COR-L47 (cell line): ENCODE measurements at places on chromosomes 5 and 9.

DNA sequence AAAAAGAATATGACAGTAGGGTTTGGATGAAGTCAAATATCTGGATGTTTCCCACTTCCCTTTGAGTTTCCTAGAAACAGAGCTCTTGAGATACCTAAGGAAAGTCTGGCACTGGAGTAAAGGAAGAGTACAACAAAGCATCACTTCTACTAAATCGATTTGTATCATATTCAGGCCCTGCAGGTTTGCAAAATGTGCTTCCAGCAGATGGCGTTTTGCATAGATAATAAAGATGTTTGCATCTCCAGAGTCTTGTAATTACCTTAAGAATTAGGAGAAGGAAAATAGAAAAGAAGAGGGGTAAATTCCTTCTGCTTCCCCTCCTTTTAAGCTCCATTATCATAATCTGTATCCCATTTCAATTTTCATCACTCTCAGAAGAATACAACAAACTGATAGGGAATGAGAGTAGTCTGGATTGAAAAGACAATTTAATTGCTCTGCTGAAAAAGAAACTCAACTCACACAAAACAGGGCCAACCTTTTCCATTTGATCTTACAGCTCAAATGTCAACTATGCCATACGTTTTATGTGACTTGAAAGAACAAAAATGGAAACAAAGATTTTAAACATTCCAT lies 380.4 kb downstream of the PTPRD start:
- DNase-seq: peak; percentile 7

DNA sequence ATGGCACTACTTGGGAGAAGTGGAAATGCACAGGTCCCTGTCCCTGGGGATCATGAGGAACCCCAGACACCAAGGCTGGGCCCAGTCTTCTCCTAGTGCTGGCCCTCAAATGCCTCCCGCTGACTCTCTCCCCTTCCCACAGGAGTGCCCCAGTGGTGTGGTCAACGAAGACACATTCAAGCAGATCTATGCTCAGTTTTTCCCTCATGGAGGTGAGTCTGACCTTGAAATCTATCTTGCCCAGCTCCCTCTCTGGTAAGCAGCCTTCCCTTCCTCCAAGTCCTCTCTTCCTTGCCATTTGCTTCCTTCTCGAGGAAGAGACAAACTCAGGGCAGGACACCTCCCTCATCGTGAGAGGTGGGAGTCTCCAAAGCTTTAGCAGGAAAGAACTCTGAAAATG lies 63.3 kb upstream of the GABRP start:
- no peak for DNase-seq

- DNase-seq: peak; percentile 74
These were observed at the start of gene PHYKPL for GRCh38 chr5:178232124-178232919. TSS of gene PHYKPL (minus strand) at chr5:178232802. CDS start at chr5:178232550, 252 bp downstream.

- no peak for DNase-seq
These were observed 101.8 kb downstream of the CCDC192 start for GRCh38 chr5:127804886-127805426.

GRCh38 chr5:180521101-180521500 lies 26.9 kb downstream of the CNOT6 start:
- no peak for DNase-seq

DNA sequence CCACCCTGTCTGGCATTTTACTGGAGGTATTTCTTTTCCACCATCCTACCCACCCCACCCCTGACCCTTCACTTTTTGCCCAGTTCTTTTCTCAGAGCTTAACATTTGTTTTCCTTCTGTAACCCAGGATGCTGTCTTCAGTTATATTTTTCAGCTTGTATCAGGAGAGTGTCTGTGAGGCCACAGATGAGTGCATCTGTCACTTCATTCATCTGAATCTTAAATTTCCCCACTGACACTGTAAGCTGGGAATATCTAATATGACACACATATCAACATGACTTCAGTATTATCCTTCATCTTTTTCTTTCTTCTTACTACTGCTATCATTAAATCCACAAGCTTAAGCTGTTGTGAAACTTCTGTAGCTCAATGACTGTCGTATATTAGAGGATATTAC lies 4.9 kb downstream of the MARCHF3 start:
- no peak for DNase-seq

DNA sequence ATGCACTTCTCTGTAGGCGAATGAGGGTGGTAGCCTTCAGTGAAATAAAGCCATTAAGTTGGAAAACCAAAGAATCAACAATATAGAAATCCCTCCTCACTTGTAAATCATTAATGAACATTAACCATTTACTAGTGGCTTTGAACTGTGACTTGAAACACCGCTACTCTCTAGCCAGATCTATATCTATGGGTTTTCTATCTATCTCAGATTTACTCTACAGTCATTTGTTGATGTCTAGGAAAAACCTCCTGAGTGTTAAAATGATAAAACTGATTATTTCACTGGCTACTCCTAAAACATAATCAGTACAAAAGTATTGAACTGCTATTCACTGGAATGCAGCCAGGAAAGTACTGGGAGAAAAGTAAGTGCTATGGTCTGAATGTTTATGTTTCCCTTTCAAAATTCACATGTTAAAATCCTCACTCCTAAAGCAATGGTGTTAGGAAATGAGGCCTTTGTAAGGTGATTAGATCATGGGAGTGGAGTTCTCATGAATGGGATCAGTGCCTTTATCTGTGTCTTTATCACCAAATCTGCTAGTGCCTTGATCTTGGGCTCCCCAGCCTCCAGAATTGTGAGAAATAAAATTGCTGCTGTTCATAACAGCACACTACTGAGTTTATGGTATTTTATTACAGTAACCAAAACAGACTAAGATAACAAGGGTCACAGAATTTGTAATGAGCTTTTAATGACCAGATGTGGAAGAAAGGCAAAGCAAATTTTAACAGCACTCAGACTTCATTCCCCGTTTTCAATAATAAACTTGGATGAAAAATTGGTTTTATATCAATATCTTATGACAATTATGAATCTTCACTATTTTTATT lies 8.6 kb upstream of the OXCT1 start:
- no peak for DNase-seq

DNA sequence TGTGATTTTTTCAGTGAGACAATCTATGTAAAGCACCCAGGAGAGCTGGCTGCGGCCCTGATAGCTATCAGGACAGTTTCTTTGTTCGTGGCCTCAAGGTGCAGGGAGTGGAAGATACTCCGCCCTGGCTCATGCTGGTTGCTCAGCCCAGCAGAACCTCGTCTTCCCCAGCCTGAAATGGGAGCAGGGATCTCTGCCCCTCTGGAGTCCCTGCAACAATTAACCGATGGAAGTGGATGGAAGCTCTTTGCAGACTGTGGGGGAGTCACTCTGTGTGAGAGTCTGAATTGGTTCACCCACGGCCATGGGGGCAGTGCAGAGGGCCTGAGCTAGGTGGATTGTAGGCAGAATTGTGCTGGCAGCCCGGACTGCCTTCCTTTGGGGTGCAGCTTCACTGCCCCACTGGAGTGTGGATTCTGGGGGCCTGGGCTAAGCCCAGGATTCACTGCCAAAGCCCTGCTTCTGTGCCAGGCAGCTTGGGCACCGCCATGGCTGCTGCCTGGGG lies 2.8 kb downstream of the AIF1L start:
- DNase-seq: no peak

DNA sequence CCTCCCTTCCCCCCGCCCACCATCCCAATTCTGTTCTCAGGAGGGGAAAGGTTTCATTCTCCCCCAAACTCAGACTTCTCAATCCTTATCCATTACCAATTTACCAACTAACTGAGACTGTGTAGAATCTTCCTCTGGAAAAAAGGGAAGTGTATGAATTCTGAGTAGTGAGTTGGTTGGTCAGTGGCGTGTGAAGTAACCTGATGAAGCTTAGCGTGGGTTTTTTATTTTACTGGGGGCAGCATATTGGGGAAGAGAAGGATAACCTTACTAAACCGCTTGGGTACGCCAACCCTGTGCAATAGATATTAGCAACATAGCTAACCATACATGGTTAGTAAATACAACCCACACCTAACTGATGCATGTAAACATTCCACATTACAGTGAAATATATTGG lies 1.1 kb upstream of the DNAJC21 start:
- no peak for DNase-seq

GRCh38 chr5:148585988-148586387 lies 68.3 kb downstream of the HTR4 start:
- DNase-seq: no peak

GRCh38 chr9:113652355-113653152 lies 189.0 kb downstream of the RGS3 start:
- DNase-seq: no peak

- DNase-seq: no peak
These were observed 58.9 kb downstream of the SUSD1 start for GRCh38 chr9:112115970-112116753.

DNA sequence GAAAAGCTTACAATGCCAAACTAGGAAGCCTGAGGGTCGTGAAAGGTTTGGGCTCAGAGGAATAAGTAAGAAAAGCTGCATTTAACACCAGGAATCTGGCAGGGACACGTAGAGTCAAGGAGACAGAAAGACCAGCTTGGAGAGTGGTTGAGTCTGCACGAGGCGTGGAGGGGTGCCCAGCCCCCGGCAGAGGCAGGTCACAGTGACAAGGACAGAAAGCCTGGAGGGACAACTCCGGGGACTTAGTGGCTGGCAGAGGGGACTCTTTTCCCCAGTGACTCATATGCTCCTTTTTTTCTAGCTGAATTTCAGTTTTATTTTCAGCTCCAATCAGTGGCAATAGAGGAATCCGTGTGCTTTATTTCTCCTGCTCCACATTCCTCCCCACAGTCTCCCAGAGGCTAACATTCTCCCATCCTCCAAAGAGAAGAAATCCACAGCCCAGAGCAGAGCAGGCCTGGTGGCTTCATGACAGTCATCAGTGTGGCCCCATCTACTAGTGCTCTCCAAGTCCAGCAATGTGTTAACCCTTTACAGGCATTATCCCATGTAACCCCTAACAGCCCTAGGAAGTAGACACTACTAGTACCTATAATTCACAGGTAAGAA lies 80.7 kb downstream of the KCNIP1 start:
- no peak for DNase-seq

- no peak for DNase-seq
These were observed 26.9 kb downstream of the KLF4 start for GRCh38 chr9:107462691-107463090.

- DNase-seq: no peak
These were observed 150.5 kb downstream of the TLE1 start for GRCh38 chr9:81538890-81539289.

DNA sequence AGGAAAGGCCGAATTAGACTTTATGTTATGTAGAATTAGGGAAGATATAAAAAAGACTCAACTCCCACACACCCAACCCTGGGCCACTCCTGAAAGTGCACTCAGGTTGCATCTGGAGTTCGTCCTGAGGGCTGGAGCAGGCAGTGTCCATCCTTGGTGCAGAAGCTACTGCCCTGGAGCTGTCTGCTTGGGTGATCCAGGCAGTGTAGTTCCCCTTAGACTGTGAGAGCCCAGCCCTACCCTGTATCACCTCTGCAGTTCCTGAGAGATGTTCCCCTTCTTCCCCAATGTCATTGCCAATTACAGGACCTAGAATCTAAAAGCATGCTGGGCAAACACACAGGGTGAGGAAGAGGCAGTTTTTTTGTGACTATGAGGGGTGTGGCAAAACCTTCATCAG lies 368.3 kb upstream of the ST8SIA4 start:
- DNase-seq: no peak

DNA sequence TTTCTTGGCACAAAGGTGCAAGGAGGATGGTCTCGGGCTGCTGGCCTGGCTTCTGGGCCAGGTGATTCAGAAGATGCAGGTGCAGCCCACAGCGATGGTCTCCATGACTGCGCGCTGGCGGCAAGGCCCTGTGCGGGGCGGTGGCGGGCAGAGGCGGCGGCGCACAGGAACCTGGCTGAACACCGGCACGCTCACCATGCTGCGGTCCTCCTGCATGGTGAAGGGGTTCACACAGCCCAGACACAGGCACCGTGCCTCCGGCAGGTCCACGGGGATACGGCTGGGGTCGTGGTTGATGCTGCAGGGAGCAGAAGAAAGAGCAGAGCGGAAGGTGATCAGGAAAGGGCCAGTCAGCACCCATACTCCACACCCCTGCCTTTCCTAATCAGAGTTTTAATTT lies 4.8 kb downstream of the IL17B start:
- no peak for DNase-seq

DNA sequence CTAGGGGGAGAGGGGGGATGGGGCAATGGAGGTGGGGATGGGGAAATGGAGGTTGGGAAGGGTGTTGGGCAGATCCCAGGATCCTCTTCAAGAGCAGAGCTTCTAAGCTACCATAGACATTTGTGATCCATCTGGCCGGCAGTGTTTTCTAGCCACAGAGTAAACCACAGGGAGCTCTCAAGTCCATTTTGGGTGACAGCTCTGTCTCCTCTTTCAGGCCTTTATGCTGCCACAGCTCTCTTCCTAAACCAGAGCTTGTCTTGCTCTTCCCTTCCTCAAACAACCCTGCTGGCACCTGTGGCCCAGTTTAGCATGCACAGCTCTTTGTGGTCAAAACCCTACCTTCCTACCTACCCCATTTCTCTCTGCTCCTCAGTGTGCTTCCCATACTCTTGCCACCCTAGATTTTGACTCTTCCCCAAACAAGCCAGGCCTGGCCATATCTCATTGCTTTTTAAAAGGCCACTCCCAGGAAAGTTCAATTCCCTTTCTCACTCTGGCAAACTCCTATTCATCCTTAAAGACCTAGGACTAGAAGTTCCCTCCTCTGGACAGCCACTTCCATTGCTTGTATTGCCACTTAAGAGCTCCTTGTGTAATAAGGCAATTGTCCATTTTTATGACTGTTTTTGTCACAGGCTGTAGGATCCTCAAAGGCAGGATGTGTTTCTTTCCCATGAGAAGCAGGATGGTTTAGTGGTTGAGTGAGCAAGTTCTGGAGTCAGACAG lies 84.3 kb upstream of the PANK3 start:
- DNase-seq: no peak

- no peak for DNase-seq
These were observed 36.2 kb upstream of the PTCH1 start for GRCh38 chr9:95552814-95553546.

DNA sequence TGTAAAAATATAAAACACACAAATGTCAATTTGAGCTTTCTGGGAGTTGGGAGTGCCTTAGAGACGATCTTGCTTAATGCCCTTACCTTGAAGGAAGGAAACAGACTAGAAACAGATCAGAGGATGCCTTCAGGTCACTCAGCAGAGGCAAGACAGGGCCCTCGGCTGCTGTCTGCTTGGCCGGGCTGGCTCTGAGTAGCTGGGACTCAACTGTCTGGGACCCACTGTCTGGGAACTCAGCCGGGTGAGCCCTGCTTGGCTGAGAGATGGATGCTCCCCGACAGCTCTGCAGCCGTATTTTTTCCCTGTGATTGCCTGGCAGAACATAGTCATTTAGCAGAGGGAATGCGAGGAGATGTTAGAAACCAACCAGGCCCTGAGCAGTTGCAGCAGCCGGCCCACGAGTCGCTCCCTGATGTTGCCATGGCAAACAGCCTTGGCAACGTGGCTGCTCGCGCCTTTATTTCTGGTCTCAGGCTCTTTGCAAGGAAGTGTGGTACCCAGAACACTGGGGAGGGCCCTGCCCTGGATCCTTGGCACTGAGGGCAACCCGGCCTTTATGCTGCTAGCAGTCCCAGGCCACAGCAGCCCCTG lies 10.9 kb downstream of the PPARGC1B start:
- DNase-seq: no peak

DNA sequence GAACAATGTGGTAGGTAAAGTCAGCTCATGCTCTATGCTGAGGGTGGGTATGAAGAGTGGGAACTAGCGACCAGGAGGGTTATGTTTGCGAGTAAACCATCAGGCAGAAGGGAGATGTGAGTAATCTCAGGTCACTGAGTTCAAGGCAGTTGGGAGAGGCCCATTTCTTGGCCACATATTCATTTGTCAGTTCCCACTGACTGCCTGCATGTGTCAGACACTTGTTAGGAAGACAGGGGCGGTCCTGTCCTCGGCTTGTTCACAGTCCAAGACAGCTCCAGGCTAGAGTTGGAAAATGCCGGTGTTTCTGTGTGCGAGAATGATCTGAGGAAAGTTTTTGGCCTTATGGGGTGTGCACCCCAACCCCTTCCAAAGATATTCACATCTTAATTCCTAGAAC lies 48.6 kb upstream of the GDNF start:
- DNase-seq: no peak
